ENCODE measurements at places on chromosomes 1 and 21.

DNA sequence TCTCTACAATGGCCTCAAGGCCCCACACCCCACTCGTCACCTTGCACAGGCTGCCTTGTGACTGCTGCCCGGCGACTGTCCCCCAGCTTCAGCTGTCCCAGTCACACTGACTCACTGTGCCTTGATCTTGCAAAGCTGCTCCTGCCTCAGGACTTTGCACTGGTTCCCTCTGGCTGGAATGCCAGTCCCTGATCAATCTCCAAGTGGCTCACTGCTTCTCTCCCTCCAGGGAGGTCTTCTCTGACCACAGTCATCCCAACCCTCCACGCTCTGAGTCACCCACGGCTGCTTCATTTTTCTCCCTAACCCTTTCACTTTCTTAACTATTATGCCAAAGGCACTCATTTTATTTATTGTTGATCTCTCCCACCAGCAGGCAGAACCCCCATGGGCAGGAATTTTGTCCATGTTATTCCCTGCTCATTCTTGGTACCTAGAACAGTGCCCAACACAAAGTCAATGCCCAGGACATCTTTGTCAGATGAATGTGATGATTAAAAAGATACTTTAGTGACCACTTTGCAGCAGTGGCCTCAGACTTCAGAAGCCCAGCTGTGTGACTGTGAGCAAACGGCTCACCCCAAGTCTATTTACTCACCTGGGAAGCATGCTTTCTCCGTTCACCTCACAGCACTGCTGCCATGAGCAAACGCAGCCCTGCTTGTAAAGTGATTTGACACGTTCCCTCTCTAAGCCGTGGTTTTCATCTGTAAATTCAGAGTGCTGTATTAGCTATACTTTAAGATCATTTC lies 53.4 kb downstream of the ZBTB18 start:
- DNase-seq: no peak

- no peak for DNase-seq
Measured at GRCh38 chr21:29194847-29195246, 64.4 kb downstream of the MAP3K7CL start.

- DNase-seq: no peak
Measured at GRCh38 chr1:157270705-157271274, 132.6 kb upstream of the ETV3 start.

GRCh38 chr1:186494832-186495271 lies 33.9 kb upstream of the PDC start:
- DNase-seq: no peak

GRCh38 chr1:153585006-153585405 lies 19.4 kb upstream of the S100A2 start:
- DNase-seq: no peak

- peak; percentile 18 for DNase-seq
Measured at GRCh38 chr1:22420455-22421053, 31.1 kb upstream of the ZBTB40 start.

DNA sequence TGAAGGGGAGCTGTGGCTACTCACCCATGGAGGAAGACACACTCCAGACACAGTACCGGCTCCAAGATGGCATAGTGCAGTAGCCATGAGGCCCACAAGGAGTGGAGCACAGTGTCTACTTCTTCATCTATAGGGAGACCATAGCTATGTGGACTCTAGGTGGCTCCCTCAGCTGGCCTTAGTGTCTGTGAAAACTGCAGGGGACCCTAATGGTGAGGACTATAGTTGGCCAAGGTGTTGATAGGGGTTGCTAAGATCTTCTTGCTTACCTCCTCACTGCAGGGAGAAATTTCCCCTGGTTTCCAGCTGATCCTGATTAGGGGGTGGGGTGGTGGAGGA lies 58.9 kb downstream of the DIPK1A start:
- no peak for DNase-seq

- no peak for DNase-seq
Measured at GRCh38 chr21:33441489-33442477, 38.0 kb downstream of the TMEM50B start.

GRCh38 chr1:173149887-173150286 lies 57.2 kb downstream of the TNFSF4 start:
- no peak for DNase-seq

DNA sequence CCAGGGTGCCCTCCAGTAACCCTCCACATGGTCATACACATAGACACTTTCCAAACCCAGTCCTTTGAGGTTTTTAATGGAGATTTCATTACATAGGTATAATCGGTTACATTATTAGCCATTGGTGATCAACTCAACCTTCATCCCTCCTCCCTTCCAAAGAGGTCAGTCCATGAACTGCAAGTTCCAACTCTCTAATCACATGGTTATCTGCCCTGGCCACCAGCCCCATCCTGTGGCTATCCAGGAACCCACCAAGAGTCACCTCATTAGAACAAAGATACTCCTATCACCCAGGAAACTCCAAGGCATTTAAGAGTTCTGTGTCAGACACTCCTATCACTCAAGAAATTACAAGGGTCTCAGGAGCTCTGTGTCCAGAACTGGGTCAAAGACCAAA lies 12.2 kb downstream of the ATP1A4 start:
- DNase-seq: no peak

DNA sequence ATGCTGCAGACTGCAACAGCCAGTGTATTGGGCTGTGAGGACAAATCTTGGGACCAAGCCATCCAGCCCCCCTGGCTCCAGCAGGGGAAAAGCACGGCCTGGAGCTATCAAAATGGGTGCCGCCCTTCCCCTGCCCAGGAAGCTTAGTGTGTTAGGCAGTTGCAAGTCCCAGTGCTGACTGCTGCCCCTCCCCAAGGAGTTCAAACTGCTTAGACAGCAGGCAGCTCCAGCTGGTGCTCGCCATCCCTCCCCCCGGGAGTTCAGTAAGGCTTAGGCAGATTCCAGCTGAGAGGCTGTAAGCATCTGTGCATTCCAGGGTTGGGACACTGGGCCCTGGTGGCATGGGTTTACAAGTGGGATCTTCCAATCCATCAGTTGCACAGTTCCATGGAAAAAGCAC lies 579.6 kb upstream of the NR5A2 start:
- no peak for DNase-seq

DNA sequence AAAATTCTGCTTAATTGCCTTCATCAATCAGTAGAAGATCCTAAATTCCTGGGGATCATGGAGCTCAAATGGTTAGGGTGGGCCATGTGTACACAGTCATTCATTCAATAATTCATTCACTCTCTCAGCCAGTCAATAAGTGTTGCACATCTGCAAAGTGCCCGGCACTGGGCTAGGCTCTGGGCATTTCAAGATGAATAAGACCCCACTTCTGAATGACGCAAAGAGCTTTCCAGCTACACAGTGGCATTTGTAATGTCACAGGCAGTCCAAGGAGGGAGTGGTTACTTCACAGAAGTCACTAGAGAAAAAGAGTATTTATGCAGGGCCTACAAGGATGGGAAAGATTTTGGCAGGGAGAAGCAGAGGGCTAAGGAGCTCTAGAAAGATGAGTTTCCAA lies 93.2 kb downstream of the KCNJ15 start:
- DNase-seq: no peak

- DNase-seq: no peak
Measured at GRCh38 chr21:34205811-34206571, 132.6 kb downstream of the MRPS6 start.

- no peak for DNase-seq
Measured at GRCh38 chr1:158020259-158020885, 26.9 kb downstream of the KIRREL1 start.

DNA sequence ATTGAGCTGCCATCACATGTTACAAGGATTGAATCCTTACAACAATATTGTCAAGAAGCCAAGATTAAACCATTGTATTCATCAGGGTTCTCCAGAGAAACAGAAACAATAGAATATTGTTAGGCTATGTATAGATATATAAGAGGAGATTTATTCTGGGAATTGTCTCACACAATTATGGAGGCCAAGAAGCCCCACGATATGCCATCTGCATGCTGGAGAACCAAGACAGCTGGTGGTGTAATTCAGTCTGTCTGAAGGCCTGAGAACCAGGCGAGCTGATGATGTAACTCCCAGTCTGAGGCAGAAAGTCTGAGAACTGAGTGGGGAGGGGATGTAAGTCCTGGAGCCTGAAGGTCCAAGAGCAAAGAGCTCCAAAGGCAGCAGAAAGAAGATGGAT lies 14.5 kb upstream of the TTF2 start:
- no peak for DNase-seq

DNA sequence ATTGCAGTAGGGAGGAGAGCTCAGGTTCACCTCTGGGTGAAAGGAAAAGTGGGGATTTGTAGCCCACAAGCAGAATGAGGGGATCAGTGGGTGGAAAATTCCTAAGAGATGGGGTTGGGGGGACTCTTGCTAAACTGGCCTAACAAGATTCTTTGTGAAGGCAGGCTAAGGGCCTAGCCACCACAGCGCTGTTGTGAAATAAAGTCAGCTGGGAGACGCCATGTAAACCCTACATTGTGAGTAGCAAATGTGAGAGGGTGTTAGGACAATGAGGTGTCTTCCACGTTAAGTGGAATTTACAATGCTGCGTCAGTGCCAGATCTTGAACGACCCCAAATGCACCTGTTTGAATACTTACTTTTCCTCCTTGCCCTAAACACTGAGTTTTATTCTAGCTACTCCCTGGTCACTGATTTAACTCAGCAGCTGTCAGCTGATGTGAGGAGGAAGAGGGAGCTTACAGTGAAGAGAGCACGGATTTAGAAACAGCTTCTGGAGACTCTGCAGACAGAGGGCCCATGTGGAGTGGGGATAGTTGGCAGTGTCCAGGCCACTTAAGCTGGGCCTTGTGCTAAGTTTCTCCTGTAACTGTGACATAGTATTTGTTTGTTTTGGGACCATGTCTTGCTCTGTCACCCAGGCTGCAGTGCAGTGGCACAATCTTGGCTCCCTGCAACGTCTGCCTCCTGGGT lies 17.3 kb downstream of the PDPN start:
- no peak for DNase-seq

DNA sequence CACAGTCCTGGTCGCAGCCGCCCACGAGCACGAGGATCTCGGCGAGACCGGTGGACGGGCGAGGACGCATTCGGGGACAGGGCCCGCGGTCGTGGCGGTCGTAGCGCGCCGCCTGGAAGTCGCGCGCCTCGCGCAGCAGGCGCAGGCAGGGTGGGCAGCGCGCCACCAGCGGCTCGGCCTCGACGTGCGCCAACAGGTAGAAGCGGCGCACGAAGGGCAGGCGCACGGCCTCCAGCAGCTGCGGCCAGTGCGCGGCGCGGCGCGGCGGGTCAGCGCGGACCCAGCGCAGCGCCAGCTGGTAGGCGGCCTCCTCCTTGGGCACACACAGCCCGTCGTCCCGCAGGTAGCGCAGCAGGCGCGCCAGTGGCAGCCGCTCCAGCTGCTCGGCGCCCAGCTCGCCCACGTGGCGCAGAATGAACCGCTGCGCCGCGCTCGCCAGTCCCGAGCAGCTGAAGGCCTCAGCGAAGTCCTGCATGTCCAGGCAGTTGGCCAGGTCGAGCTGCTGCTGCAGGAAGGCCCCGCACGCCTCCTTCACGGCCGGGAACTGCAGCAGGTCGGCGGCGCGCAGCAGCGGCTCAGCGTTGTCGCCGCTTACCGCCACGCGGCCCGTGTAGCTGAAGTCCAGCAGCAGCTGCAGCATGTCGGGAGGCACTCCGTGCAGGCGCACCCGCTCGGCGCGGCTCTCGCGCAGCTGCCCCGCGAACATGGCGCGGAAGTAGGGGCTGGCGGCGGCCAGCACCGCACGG lies 573 bp downstream of the KLHL21 start:
- no peak for DNase-seq

- DNase-seq: no peak
Measured at GRCh38 chr1:39692152-39693074, 1.2 kb upstream of the HPCAL4 start.

- DNase-seq: no peak
Measured at GRCh38 chr21:21079646-21080045, 81.4 kb downstream of the NCAM2 start.

All from activated CD4-positive, alpha-beta T cell treated with anti-CD3 and anti-CD28 coated beads for 24 hours (primary cell).